Fibroblast of upper back skin (primary cell): ENCODE measurements at places on chromosomes 12 and 14.
A peak's percentile ranks its signal among the peaks of the same experiment; 100 is the strongest.

GRCh38 chr12:108616941-108617858 lies 16.5 kb downstream of the SELPLG start:
- DNase-seq = no peak

GRCh38 chr12:1911598-1912575 lies 6.6 kb downstream of the CACNA2D4 start:
- DNase-seq = no peak

DNA sequence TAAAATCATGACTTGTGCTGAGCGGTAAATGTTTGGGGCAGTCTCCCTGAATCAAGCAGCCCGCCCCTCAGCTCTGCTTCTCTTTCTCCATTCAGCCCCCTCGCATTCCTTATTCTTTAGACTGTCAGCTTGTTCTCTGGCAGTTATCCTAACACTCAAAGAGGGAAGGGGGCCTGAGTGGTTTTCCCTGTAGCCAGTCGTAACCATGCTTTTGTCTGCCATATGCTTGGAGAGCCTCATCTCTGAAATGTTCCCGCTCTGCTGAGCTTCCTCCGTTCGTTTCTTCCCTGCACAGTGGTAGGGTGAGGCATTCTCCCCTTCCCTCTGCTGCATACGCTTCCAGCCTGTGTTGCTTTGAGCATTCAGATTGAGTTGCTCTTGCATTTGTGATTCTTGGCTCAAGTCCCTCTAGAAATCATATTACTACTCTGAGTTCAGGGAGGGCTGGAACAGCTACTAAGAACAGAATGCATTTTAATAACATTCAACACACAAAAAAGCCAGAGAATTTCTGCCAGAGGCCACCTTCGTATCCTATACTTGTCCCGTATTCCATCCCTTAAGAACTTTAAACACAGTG lies 119.7 kb downstream of the FBXL14 start:
- DNase-seq = peak; percentile 95

GRCh38 chr14:104438166-104438887 lies 141.2 kb upstream of the C14orf180 start:
- DNase-seq = no peak

- DNase-seq = no peak
These were observed 42.8 kb downstream of the KDM2B start for GRCh38 chr12:121537814-121538698.

- DNase-seq = no peak
These were observed 193.0 kb downstream of the PIK3C2G start for GRCh38 chr12:18454330-18454729.

GRCh38 chr12:5973461-5974115 lies 28.5 kb upstream of the ANO2 start:
- DNase-seq = no peak

- no peak for DNase-seq
These were observed 139.7 kb downstream of the PRIMA1 start for GRCh38 chr14:93648440-93649168.

DNA sequence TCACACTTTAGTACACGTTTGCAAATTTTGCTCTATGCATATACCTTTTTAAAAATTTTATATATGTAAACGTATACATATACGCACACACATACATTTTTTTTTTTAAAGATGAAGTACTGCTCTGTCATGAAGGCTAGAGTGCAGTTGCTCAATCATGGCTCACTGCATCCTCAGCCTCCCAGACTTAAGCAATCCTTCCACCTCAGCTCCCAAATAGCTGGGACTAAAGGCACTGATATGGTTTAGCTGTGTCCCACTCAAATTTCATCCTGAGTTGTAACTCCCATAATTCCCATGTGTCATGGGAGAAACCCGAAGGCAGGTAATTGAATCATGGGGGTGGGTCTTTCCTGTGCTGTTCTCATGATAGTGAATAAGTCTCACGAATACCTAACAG lies 220.8 kb upstream of the CAND1 start:
- DNase-seq = no peak

DNA sequence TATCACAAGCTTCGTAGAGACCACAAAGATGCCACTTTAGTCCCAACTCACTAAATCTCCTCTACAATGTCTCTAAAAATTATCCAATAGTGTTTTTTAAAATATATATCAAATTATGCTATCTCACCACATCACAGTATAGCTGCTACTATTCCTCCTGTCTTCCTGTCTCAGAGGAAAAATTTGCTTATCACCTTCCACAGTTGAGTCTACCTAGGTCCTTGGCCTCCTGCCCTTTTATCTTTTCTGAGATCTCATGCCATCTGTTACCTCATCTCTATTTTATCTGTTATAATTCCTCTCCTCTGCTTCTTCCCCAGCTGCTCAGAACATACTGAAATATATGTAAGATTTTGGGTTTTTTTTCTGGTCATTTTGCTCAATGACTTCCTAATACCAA lies 568.2 kb downstream of the DIO2 start:
- no peak for DNase-seq

GRCh38 chr14:53529519-53529918 lies 376.4 kb upstream of the DDHD1 start:
- DNase-seq = peak; percentile 47

DNA sequence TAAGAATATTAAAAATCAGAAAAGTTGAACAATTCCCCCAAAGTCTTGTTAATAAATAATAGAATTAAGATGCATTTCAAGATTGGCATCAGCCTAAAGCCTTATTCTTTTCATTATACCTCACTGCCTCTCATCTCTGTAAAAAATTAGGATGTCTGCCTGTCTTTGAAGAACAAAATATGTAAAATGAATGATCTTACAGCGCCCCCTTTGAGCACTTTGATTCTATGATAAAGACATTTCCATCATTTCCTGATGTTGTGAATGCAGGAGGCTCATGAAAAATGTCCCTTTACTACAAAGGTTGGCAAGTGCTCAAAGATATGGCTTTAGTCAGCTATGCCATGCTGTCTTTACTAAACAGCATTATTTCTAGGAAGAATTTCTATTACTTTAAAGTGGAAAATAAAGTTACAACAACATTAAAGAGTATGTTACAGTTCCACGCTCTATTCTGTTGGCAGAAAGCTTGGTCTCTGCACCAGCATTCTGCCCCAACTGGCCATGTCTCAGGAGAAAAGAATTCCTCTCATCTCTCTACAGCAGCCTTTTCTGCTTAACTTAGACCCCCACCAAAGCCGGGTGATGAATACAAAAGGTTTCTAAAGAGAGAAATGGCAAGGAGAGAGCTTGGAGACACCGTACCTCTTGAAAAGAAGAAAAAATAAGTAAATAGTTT lies 95.1 kb downstream of the LLPH start:
- DNase-seq = peak; percentile 81

- DNase-seq = no peak
These were observed 164.2 kb downstream of the NDUFA12 start for GRCh38 chr12:94839347-94839746.

DNA sequence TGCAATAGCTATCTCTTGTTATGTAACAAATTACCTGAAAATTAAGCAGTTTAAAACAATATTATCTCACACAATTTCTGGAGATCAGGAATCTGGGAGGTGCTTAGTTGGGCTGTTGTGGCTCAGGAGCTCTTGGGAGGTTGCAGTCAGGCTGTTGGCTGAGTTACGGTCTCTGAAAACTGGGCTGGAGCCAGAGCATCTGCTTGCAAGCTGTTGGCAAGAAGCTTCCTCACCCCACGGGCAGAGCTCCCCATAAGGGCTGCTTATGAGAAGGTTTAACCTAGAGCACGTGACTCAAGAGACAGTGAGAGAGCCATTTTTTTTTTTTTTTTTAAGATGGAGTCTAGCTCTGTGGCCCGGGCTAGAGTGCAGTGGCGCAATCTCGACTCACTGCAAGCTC lies 346.8 kb downstream of the ATP23 start:
- peak; percentile 90 for DNase-seq

DNA sequence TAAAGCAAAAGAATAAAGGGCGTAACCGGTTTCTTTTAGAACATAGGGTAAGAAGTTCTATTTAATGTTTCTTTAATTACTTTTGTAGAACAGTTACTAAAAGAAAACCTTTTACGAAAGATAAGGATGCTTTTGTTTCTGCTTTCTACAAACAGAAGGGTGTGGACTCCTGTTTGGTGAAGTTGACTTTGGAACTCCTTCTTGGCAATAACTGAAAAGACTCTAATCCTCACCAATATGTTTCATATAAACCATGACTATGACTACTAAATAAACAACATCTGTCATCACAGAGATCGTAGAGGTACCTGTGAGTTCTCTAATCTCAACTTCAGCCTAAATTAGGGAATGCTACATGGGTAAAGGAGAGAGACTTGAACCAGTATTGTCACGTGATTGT lies 210.8 kb upstream of the FLRT2 start:
- no peak for DNase-seq

DNA sequence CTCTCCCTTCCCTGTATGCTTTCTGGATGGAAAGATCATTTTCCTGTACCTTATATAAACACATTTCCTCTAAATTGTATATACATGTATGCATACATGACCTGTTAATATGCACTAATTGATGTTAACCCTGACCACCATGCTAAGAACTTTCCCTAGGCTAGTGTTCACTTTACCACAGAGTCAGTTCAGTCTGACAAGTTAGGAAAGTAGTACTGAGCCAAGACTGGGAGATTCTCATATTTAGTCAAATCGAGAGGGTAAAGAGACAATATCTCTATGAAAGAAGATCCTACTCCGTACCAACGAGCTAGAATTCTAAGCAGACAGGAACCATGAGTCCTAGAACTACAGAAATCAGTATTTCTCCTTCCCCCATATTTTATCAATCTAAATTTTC lies 36.8 kb downstream of the ATF7 start:
- DNase-seq = no peak

DNA sequence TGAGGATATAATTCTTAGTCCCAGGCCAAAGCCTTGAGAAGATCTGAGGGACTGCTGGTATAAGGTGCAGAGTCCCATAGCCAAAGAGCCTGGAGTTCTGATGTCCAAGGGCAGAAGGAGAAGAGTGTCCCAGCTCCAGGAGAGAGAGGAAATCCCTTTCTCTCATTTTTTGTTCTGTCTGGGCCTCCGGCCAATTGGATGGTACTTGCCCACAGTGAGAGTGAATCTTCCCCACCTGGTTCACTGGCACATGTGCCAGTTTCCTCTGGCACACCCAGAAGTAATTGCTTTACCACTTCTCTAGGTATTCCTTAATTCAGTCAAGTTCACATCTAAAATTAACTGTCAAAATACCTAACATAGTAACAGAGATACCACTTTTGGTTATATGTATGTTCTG lies 15.3 kb downstream of the ARID4A start:
- no peak for DNase-seq

DNA sequence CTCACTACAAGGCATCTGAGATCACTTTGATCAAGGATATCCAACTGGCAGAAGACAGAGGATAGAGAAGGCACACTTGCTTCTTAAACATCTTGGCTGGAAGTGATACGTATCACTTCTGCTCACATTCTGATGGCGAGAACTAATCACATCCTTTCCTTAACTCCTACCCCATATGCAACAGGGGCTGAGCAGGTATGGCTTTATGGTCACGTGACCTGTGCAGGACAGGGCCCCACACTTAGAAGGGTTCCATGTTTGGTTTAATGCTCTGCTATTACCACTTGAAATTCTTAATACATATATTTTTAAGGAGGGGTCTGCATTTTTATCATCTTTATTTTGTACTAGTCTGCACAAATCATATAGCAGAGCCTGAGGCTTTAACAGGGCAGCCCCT lies 177.3 kb downstream of the SLC15A5 start:
- DNase-seq = no peak
